CD4-positive, alpha-beta T cell (primary cell): ENCODE measurements at places on chromosomes 11 and 22. TPM values are rescaled to one million over a fixed set of nuclear protein-coding genes. Genes with fewer than 3 reads are reported as not detected.

- DNase-seq, result no peak
These were observed 113.1 kb upstream of the ARHGAP42 start for GRCh38 chr11:100573911-100574513.

DNA sequence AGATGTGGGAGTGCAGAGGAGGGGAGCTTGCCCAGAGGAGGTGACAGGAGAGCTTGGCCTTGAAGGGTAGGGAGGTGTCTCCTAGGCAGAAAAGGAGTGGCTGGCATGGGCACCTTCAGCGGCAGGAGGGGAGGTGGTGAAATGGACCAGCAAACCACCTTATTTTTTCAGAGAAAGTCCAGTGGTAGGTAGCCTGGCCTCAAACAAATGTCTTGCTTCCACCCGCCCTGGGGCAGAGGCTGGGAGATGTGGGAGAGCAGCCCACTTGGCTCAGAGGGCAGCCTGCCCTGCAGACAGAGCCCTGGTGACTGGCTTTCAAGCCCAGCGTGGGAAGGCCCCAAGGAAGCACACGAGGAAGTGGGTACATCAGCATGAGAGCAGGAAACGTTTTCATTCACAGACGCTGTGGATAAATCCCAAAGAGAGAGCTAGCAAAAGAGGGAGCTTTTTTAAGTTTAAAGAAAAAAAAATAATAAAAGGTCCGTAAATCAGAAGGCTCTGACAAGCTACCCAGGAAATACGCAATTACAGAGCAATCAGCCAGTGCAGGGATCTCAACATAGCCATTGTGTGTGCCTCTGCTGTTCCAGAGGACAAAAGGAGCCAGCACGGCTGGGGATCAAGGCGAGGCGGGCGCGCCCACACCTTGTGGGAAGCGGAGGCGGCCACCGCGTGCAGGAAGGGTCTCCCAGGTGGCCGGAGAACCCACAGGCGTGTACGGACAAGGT, 238.7 kb upstream of the PLET1 start:
- no peak for DNase-seq

- no peak for DNase-seq
These were observed 362.2 kb downstream of the CTTN start for GRCh38 chr11:70760416-70761020.

DNA sequence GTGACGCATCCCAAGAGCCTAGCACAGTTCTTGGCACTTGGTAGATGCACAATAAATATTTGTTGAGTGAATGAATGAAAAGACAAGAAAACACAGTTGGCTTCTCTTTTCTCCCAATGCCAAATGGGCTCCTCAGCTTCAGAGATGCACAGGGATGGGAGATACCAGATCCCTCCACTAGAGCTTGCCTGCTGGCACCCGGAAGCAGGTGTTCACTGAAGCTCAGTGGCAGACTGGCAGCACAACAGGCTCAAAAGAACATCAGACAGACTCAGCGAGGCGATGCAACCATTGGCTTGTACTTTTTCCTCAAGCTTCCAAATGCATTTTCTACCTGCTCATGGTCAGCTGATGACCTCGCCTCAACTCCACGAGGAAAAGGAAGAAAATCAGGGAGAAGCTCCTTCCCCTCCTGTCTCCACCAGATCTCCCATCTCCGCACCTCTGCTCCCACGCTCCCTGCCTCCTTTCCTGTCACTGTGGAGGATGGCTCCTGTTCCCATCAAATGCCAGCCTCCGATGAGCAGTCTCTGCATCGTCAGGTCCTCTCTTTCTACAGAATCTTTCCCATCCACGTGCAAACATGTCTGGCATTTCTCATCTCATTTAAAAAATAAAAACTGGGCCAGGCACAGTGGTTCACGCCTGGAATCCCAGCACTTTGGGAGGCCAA, 5.8 kb downstream of the RAPSN start:
- no peak for DNase-seq

- no peak for DNase-seq
These were observed 215.4 kb upstream of the UBASH3B start for GRCh38 chr11:122439866-122440810.

DNA sequence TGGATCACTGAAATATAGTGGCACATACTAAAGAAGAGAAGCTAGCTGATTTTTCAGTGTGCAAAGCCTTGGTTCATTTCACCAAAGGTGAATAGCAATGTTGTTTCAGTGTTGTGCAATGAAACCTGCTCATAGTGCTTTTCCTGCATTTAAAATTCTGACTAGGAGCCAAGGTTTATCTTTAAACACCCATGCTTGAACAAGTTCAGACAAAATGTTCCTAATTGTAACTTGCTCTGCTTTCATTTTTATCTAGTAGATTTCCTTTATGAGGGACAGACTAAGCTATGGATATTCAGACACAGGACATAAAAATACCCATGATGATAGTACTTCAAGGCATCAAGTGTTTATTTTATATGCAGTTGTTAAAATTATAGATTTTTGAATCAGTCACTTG, 47.7 kb downstream of the BBOX1 start:
- no peak for DNase-seq

- DNase-seq, result no peak
These were observed 19.9 kb upstream of the TEF start for GRCh38 chr22:41361716-41362310.

GRCh38 chr22:50326225-50326955, 422 bp downstream of the DENND6B start:
- no peak for DNase-seq

DNA sequence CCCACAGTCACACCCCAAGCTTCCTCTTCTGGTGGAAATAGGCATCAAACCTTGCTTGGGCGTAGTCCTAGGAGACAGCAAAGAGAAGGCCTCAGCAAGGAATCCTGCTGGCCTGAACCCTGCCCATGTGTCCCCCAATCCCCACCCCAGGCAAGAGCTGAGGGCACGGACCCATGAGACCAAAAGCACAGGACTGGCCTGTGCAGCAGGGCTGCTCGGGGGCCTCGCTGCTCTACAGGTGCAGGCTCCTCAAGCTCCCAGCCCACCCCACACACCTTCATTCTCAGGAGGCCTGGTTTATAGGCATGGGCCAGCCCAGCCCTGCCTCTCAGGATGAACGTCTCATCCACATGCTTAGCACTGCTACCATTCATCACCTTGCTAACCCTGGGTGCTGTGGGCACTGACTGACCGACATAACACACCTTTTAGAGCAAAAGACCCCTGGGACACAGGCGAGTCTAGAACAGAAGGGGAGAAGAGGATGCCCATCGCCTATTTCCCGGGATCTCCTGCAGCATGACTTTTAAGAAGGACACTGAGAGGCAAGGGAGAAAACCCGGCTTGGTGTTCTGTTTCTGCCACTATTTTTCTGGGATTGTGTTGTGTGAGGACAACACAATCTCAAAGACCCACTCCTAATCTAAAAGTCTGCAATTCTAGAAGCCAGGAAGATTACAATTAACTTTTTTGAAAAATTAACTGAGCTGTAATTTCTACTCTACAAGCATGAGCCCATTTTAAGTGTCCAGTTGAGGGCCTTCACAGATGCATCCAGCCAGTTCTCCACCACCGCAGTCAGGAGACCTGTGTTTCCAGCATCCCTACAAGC, 15.4 kb downstream of the TCIRG1 start:
- peak; percentile 19 for DNase-seq

GRCh38 chr11:95544095-95544856, 245.3 kb downstream of the FAM76B start:
- no peak for DNase-seq

The CCDC81 gene
- total RNA-seq, result 0.27 TPM

The FAM89B gene
- 27.3 TPM for total RNA-seq

The MYEOV gene
- not detected for total RNA-seq
